Dermis microvascular lymphatic vessel endothelial cell (primary cell): ENCODE measurements at places on chromosomes 11 and 22.

GRCh38 chr11:15697437-15698236 is 582.9 kb downstream of the INSC start:
- no peak for DNase-seq

- no peak for DNase-seq
Observed at GRCh38 chr22:45832180-45832579, 144.8 kb downstream of the WNT7B start.

GRCh38 chr11:72685560-72686480 is 11.6 kb upstream of the PDE2A start:
- DNase-seq: no peak

DNA sequence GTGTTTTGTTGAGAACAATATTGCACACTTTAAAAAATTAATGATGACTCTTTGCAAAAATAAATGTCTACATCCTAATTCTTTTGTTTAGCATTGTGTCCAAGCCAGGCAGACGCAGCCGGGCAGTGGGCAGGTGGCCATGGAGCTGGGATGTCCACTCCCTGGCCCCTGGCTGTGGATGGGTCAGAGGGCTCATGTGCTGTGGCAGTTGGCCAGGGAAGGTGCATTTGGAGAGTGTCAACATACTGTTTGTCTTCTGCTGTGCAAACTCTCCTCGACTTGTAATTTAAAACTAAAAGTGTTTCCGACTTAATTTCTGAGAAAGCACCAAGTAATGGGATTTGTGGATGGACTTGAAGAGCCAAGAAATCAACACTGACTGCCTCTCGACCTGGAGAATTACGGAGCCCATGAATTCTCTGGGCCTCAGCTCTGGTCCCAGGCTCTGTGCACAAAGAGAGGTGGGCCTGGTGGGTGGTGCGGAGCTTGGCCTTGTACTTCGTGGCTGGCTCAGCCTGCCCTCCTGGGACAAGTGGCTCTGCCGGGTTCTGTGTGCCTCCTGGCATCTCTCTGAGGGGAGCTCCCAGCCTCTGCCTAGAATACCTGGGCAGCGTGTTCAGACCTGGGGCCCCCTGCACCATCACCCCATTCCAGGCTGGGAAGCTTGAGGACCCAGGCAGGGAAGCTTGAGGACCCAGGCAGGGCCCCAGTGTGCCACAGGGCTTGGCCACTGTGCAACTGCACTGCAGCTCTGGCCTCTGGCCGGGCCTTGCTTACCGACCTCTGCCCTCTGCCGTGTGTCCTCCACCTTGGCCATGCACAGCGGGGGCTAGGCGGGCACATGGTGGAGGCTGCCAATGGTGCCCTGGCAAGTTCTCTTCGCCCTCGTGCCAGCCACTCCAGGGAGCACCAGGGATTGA is 46.4 kb downstream of the RTN4R start:
- DNase-seq: no peak

- DNase-seq: no peak
Observed at GRCh38 chr11:61778920-61779650, 13.3 kb downstream of the TMEM258 start.

GRCh38 chr11:74696939-74697675 is 34.1 kb downstream of the CHRDL2 start:
- peak; percentile 73 for DNase-seq

GRCh38 chr11:2202071-2202899 is 30.7 kb upstream of the TH start:
- no peak for DNase-seq

GRCh38 chr11:78416285-78417174 is 1.1 kb downstream of the GAB2 start:
- peak; percentile 76 for DNase-seq

- no peak for DNase-seq
Observed at GRCh38 chr11:28447226-28447625, 339.0 kb downstream of the METTL15 start.

DNA sequence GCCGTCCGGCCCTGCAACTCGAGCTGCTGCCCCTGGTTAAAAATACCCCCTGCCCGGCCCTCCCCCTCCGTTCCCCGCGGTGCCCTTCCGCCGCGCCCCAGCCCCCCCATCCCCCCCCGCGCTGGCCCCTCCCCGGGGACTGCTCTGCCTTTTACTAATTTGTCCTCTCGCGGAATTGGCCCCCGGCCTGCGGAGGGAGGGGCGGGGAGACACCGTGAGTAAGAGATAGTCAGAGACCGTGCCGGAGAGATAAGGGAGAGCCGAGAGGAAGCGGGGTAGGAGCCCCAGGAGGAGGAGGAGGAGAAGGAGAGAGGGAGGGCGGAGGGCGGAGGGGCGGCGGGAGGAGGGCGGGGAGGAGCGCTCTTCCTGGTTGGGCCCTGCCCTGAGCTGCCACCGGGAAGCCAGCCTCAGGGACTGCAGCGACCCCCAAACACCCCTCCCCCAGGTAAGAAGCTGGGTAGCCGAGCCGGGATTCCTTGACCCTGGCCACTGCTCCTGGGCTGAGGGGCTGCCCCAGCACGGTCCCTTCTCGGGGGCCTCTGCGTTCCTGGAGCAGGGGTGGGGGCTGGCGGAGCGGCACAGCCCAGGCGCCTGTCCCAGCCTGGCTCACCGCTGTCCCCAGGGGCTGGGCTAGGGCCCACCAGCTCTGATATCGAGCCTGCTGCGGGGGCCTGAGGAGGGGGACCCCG is at the start of gene CAPN1:
CAPN1 (plus strand) TSS at position 360 of the 689 bp plus-strand sequence. CDS start 774 bp downstream, outside the sequence.
- no peak for DNase-seq

GRCh38 chr22:25067851-25068421 is 115.4 kb downstream of the KIAA1671 start:
- DNase-seq: no peak

DNA sequence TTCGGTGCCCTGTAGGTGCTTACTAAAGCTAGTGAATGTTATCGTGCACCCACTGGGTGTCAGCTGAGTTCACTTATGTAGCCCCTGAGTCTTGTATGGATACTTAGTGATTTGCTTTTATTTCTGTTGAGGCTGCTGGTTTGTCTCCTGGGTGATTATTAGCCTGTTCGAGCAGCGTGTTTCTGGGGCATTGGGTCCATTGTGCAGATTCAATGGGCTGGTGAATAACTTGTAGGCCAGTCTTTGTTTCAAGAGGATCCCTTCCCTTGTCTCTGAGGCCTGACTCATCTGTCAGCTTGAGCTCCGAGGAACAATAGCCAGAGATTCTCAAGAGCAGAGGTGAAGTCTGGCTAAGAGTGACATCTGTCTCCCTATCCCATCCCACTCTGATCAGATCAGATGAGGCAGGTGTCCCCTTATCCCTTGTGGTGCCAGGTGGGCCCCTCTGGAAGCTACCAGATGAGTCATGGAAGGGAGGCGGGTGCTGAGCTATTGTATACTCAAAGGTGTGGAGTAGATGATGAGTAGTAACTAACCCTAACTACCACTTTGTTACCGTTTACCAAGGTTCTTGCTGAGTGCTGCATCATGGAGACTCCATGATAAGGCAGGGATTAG is 3.7 kb downstream of the MIAT start:
- DNase-seq: no peak

GRCh38 chr11:135033540-135033939 is 621.5 kb upstream of the B3GAT1 start:
- DNase-seq: peak; percentile 43

- DNase-seq: no peak
Observed at GRCh38 chr11:93487032-93487483, 56.1 kb downstream of the SMCO4 start.

DNA sequence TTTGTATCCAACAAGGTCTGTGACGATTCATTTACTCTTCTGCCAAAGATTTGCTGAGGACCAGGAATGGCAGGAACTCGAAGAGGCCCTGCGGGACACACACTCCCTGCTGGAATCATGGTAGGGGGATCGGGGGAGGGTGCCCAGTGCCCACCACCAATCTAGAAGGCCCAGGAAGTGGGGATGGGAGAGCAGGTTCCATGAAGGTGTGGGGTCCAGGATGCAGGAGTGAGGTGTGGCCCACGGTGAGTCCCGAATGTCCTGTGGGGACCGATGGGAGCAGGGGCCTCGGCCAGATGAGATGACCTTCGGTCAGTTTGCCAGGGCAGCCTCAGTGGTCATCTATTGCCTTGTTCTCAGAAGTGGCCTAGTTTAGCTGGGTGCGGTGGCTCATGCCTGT is 492.7 kb downstream of the BRD1 start:
- DNase-seq: no peak

DNA sequence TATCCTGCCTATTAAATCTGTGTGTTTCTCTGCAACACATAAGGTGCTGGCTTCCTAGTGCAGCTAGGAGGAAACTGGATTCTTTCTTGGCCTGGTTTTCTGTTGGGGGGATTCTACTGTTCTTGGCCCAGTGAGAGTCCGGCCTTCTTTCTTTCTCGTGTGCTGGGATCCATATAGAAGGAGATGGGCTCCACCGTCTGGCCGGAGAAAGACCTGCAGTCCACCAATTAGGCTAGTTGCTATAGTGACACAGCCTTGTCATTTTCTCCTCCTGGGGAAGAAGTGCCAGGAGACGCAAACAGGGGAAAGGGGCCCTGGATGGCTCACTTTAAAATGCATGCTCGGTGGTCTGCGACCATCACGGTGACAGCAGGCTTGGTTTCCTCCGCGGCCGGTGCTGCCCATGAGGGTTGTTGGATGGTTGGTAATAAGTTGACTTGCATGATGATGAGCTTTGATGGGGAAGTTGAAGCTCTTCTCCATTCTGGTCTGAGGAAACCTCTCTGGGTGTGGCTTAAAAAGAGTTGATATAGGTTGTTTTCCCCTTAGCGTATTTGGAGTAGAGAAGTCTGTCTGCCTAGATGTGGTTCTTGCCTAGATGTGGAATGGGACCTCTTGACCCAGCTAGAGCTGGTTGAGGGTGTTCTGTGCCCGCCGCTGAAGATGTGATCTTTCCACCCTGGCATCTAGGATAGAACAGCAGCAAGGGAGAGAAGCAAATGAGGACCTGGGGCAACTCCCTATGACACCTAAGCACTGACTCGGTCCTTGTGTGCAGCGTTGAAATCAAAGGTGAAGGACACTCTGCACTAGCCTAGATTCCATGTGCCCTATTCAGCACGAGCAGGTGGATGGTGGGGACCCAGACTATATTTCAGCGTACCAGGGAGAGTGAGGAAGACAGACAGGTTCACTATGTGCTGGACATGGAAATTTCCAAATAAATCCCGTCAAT is 1335.0 kb downstream of the BRD1 start:
- DNase-seq: peak; percentile 69

GRCh38 chr11:96038046-96038445 is 114.1 kb upstream of the MTMR2 start:
- DNase-seq: no peak

- no peak for DNase-seq
Observed at GRCh38 chr11:112506852-112507251, 246.2 kb upstream of the PLET1 start.

GRCh38 chr11:65078151-65078550 is 5.7 kb downstream of the CDCA5 start:
- peak; percentile 33 for DNase-seq

- DNase-seq: peak; percentile 91
Observed at GRCh38 chr11:6618117-6619003, 862 bp downstream of the TPP1 start.

DNA sequence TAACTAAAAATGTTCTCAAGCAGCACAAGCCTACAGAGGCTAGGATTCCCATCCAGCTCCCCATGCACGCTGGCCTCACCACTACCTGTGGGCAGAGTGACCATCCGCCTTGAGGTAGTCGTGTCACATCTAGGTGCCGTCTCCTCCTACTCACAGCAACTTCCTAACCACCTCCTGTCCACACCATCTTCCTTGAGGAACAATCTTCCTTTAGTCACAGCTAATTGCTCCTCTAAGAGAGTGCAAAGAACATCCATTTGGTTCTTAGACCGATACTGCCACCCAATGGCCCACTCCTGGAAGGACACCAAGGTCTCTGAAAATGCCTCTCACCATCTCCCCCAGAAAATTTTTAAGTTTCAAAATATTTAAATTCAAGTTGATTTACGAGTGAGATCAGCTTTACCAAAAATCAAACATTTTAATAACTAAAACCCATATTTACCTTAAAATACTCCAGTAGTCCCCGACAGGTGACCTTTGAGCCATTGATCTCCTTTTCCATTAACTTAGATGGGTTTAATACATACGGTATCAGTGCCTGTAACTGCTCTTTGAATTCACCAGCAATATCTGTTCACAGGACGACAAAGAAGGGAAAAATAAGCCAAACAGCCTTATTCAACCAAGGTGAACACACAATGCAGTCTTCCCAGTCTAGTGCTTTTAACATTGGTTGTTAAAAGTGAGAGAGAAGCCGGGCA is 21.7 kb upstream of the PLAAT3 start:
- peak; percentile 23 for DNase-seq

GRCh38 chr11:90343673-90344072 is 120.8 kb upstream of the CHORDC1 start:
- no peak for DNase-seq

- DNase-seq: no peak
Observed at GRCh38 chr11:40104941-40105550, 1354.4 kb downstream of the LRRC4C start.

GRCh38 chr11:117000014-117000737 is 98.1 kb downstream of the SIK3 start:
- DNase-seq: no peak

- DNase-seq: no peak
Observed at GRCh38 chr22:37427135-37427710, at the start of gene ELFN2. TSS of gene ELFN2 (minus strand) at chr22:37427479. CDS start at chr22:37375534, 51,945 bp downstream.

- DNase-seq: no peak
Observed at GRCh38 chr22:17334059-17334458, 35.2 kb upstream of the CECR2 start.

DNA sequence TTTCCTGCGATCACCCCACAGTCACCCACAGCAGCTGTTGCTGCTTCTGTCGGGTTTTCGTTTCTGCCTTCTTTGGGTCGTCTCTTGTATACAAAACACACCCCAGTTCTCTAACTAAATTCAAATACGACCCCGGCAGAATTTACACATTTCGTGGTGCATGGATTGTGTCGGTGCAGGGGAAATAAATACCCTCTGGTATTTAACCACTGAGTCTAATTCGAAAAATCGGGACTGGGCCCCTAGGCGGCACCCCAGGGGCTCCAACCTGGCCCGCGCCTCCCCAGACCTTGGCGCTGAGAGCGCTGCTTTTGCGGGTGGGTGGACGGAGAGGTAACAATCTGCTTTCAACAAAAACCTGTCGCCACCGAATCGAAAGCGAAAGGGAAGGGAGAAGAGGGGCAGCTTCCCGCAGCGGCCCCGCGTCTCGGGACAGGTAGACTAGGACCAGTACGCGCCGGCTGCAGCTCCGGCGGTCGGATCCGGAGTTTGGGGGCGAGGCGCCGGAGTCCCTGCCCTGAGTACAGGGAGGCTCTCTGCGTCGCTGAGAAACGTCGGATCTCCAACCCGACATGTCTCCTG is 4.4 kb downstream of the ALX4 start:
- peak; percentile 24 for DNase-seq
